NCI-H2171 (cell line): ENCODE measurements at places on chromosomes 3 and 15.

GRCh38 chr3:188416041-188416440 lies 262.1 kb downstream of the LPP start:
- DNase-seq: no peak

- no peak for DNase-seq
Measured at GRCh38 chr3:71110385-71111222, 472.9 kb downstream of the FOXP1 start.

DNA sequence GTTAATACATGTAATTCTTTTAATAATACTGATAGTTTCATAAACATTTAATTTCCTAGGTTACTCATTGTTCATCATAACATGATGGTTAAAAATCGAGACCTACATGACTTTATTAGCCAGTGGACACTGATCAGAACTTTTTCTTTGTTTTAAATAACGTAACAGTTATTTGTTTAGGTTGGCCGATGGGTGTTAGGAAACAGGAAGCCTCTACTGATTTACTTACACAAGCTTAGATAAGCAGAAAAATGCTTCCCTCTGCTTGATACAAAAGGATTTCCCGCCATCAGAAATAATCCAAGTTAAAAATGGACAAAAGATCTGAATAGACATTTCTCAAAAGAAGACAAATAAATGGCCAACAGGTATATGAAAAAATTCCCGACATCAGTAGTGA lies 16.6 kb upstream of the APH1B start:
- DNase-seq: no peak

GRCh38 chr3:141507392-141508066 lies 20.7 kb downstream of the RASA2 start:
- no peak for DNase-seq

GRCh38 chr3:127820826-127821313 lies 1.4 kb downstream of the MGLL start:
- no peak for DNase-seq

DNA sequence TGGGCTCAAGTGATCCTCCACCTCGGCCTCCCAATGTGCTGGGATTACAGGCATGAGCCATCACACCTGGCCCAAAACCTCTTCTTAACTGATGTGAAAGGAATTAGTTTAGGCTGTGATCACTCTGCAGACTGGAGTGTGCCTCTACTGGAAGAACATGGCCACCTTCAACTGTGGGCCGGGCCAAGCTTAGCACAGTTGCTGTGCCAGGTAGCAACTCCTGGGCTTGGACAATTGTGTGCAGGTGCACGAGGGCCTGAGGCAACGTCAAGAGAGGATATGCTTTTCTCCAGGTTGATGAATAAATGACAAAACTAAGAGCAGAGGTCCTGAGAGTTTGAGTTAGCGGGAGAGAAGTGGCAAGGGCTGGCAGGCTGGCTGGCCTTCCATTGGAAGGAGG lies 6.5 kb downstream of the FAH start:
- DNase-seq: no peak

DNA sequence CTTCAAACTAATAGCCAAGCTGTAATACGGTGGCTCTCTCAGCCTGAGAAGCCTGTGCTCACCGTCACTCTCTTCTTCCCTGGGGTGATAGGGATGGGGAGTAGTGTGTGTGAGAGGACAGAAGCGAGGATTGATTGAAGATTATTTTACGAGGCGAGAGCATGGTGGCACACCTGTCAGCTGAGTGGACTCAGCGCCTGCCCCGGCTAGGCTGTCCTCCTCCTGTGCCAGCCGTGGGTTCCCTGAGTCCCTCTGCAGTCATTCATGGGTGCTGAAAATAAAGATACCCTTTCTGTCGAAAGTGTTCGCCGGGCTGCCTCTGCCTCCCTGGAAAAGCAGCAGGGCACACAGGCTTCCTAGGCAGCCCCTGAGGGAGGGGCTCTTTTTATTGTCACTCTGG lies 124.1 kb downstream of the PGPEP1L start:
- DNase-seq: no peak

- no peak for DNase-seq
Measured at GRCh38 chr3:139235192-139235591, 108.6 kb upstream of the MRPS22 start.

GRCh38 chr15:78232951-78233350 lies 1.4 kb downstream of the ACSBG1 start:
- no peak for DNase-seq

DNA sequence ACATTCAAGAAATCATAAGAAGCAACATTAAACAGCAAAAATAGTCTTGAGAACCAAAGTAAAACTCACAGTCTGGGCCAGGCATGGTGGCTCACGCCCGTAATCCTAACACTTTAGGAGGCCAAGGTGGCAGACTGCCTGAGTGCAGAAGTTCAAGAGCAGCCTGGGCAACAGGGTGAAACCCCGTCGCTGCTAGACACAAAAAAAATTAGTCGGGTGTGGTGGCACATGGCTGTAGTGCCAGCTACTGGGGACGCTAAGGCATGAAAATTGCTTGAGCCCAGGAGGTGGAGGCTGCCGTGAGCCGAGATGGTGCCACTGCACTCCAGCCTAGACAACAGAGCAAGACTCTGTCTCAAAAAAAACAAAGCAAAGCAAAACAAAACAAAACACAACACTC lies 117.7 kb upstream of the GOLGA6L6 start:
- DNase-seq: no peak

- DNase-seq: no peak
Measured at GRCh38 chr3:46271209-46271745, 29.0 kb downstream of the CCR3 start.

- no peak for DNase-seq
Measured at GRCh38 chr3:117017135-117017894, 307.7 kb downstream of the TUSC7 start.

DNA sequence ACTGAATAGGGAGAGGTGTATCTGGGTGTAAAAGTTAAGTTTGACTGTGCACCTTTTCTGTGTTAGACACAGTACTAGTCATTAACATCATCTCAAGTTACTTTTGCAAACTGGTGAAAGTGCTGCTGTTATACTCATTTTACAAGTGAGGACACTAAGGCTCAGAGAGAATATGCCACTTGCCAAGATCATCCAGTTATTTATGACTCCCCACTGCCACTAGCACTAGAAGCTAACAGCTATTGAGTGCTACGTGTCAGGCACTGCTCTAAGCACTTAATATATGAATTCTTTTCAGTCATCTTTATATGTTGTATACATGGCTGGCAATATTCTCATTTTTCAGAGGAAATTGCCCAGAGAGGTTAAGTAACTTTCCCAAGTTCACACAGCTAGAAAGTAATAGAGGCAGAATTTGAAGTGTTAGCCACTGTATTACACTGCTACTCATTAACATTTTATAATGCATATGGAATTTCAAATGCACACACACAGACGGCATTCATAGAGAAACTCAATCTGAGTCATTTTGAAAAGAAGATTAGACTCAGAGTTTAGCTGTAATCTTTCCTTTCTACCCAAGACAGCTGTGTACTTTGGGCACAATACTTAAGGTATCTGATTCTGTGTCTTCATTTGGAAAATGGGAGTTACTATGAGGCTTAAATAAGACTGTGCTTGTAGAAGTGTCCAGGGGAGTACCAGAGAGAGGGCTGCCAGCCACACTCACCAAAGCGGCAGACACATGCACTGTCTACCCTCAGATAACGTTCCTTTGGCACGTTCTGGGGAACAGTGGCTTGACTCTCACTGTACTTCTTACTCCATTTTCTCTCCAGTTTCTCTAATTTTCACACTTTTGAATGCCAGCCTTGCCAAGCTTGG lies 1.3 kb upstream of the MASP1 start:
- DNase-seq: no peak

DNA sequence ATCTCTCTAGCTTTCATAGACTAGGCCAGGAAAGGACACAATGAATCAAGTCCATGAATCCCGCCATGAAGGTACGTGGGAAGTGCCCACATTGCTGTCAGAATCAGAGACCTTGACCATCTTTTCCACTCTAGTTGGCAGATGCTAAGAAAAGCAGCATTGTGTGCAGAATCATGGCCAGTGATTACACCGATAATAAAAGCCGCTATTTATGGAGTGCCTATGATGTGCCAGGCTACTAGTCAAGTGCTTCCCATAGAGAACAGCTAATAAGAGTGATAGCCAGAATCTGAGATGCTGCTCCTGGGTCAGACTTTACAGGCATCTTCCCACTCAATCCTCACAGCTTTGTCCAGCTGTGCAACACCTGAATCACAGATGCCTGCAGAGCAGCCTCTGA lies 13.2 kb upstream of the RPL32 start:
- no peak for DNase-seq

GRCh38 chr3:3260870-3261269 lies 81.4 kb upstream of the CRBN start:
- DNase-seq: no peak

GRCh38 chr3:105731686-105732085 lies 137.1 kb downstream of the CBLB start:
- DNase-seq: no peak

GRCh38 chr3:129116482-129116946 lies 5.1 kb downstream of the RAB43 start:
- no peak for DNase-seq

- DNase-seq: no peak
Measured at GRCh38 chr3:66497288-66497984, 3.4 kb downstream of the LRIG1 start.

DNA sequence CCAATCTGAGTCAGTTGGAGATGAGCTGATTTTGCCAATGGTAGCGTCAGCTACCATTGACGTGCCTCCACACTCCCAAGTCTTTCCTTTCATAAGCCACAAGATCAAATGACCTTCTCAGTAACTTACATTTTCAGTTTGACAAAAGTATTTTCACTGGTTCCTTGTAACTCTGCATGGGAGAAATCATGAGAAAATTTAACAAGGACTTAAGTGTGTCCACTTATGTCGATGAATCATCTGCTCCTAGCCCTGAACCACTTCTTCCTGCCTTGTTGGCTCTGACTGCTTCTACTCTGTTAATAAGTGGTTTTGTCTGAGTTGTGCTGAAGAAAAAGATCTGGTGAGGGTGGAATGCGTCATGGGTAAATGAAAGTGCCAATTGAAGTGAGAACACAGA lies 101.2 kb downstream of the NFKBIZ start:
- DNase-seq: no peak

GRCh38 chr3:180320631-180321030 lies 281.3 kb upstream of the TTC14 start:
- no peak for DNase-seq

DNA sequence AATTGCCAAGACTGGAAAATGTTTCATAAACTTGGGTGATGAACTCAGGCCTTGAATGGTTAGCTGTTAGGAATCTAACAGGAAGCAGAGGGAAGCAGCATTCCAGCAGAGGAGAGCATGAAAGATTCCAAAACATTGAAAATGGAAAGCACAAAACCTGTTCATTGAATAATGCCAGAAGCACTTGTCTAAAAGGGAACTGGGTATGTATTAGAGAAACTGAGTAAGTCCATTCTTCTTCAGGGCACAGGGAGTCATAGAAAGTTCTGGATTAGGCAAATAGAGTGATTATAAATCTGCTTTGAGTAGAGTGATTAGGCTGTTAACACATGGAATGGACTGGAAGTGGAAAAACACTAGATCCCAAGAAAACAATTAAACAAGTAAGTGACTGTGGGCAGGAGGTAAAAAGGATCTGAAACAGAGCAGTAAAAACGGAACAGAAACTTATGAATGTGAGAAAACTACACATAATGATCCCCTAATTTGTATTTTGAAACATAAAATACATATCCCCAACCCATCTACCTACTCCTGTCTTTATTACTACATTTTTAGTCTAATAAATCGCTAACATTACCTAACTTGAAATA lies 343.4 kb downstream of the TBC1D5 start:
- DNase-seq: no peak

DNA sequence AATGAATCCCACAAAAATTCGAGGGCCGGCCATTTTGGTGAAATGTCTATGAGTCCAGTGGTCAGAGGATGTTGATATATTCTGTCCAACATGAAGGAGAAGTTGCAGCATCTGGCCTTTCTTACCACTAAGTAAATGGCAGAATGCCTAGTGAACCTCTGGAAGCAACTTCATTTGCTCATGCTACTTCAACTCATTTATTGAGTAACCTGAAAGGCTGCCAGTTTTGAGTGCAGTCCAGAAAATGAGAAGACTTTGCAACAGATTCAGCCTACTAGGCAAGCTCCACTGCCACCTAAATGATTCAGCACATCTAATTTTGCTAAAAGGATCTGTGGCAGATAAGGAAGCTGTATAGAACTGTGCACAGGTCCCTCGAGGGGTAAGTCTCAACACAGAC lies 265.0 kb downstream of the OPA1 start:
- DNase-seq: no peak

- no peak for DNase-seq
Measured at GRCh38 chr3:177013681-177014280, 183.5 kb downstream of the TBL1XR1 start.

DNA sequence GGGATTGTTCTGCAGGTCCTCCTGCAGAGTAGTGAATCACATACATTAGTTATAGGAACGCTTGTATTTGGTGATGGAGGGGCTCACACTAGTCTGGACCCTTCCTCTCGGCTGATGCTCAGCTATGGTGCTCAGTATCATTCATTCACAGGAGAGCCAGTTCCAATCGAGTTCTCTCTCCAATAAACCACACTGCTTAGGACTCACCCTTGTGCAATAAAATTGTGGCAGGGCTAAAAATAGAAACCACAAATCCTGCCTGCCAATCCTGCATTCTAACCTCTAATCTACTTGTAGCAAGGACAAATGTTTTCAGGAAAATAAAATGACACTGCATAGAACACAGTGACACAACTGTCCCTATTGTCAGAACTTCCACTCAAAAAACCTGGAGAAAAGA lies 138.4 kb upstream of the TBL1XR1 start:
- DNase-seq: no peak

GRCh38 chr15:69478259-69478781 lies 25.7 kb downstream of the RPLP1 start:
- DNase-seq: peak; percentile 90

DNA sequence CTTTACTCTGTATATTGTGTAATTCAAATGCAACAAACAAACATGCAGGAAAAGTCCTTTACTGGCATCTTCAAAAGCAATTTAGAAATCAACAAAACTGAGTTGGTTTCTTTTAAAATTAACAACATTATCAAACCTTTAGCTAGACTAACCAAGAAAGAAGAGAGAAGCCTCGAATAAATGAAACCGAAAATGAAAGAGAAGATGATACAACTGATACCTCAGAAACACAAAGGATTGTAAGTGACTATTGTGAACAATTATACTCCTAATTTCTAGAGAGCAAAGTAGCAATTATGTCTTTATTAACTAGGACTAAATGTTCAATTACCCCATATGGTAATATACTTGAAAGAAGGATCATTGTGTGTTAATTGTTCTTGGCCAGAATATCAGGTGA lies 49.2 kb upstream of the P3H2 start:
- DNase-seq: no peak

- DNase-seq: no peak
Measured at GRCh38 chr15:92654662-92655061, 913 bp downstream of the FAM174B start.

DNA sequence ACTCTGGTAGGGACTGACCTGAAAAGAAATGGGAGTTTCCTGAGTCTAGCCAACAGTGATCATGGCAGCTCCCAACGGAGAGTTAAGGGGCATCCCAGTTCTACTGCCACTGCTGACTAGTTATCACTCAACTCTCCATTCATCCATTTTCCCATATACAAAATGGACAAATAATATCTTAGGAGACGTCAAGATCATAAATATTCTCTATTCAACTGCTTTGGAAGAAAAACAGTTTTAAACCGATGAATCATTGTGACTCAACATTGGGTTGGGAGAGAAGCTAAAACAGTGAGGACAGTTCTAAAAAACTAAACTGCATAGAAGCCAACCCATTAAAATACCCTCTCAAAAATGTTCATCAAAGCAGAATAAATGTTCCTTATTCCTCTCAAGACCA lies 57.6 kb upstream of the CHRM5 start:
- DNase-seq: no peak
